Epithelial cell of proximal tubule (primary cell): ENCODE measurements at places on chromosomes 16 and 17. TPM values are rescaled to one million over a fixed set of nuclear protein-coding genes. Genes with fewer than 3 reads are reported as not detected.

DNA sequence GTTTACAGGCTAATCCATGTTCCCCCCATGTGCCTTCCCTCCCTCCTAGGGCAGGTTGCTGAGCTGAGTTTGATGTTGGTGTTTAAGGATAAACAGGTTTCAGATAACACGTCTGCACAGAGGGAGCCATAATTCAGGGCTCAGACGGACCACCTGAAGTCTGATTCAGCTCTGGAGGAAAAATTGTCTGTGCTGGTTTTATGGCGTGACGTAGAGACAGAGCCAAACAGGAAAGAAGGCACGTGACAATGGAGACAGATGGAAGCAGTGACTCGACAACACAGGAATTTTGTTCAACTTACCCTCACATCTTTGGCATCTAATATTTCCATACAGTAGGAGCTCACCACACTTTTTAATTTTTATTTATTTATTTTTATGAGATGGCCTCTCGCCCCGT is 10.7 kb upstream of the USP10 start:
- no peak for DNase-seq

DNA sequence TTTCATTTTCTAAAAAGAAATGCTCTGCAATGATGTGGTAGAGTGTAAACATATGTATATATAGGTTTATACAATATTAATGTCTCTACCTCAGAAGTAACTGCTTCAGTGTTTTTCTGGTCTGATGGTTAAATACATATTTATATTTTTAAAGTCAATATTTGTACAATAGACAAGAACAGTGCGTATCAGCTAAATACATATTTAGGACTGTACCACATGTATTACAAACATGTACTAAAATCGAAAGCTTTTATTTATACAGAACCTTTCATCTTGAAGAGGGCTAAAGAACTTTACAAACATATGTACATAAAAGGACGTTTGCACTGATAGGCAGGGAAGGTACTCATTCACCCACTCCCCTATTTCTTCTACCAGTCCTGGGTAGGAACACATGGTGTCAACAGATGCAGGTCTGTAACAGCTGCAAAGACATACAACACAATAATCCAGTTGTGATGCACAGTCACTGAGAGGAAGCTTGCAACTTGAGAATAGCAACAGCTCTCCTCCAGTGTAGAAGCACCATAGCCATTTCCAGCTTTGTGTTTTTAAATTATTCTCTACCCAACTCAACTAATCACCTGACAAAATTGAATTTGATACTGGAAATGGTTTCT is 206.9 kb upstream of the C17orf78 start:
- DNase-seq = no peak

GRCh38 chr17:50466371-50467113 is 2.1 kb downstream of the CHAD start:
- no peak for DNase-seq

GRCh38 chr17:77508047-77508715 is 367.4 kb downstream of the SEC14L1 start:
- no peak for DNase-seq

DNA sequence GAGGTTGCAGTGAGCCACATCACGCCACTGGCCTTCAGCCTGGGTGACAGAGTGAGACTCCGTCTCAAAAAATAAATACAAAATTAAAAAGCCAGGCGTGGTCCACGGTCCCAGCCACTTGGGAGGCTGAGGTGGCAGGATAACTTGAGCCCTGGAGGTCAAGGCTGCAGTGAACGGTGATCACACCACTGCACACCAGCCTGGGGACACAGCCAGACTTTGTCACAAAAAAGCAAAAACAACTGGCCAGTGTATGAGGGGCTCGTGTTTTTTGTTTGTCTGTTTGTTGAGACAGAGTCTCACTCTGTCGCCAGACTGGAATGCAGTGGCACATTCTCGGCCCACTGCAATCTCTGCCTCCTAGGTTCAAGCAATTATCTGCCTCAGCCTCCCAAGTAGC is 1.2 kb upstream of the UBB start:
- no peak for DNase-seq

- no peak for DNase-seq
These were observed 28.7 kb downstream of the MRM1 start for GRCh38 chr17:36629970-36630502.

- DNase-seq = no peak
These were observed 2.7 kb downstream of the ZP2 start for GRCh38 chr16:21208446-21209230.

GRCh38 chr17:32191306-32191705 is 49.0 kb downstream of the RHOT1 start:
- no peak for DNase-seq

DNA sequence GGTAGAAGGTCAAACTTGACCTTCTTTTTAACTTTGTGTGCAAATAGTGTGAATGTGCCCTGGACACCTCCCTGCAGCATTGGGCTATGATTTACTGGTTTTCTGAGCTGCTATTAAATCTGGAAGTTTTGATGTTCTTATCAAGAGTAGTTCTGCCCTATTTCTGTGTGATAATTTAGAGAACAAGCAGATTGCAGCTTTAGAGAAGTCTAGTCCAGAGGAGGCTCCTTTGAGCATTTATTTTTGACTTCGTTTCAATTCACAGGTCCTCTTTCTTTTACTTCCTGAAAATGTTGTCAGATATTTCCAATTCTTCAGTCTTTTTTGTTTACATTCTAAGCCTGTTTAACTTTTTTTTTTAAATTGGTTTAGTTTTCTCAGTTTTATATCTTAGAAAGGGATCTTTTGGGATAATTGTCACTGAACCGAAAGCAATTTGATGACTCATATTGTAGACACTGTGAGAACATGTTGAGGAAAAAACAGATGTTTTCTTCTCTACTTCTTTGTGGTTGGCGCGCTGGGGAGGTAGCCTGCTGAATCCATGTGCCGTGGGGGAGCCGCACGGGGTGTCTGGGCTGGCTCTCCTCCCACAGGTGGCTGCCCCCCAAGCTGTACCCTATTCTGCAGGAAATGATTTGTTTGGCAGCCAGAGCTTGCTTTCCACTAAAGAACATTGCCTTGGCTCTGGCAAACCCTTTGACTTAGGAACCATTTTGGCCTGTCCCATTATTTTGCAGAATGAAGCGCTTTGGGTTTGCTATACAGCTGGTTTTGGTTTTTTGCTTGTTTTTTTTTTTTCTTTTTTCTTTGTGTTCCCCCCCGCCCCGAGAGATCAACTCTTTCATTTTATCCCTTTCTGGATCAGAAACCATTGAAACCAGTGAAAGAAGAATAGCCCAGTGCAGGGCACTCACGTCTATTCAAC is 53.4 kb downstream of the MFSD11 start:
- DNase-seq = no peak

DNA sequence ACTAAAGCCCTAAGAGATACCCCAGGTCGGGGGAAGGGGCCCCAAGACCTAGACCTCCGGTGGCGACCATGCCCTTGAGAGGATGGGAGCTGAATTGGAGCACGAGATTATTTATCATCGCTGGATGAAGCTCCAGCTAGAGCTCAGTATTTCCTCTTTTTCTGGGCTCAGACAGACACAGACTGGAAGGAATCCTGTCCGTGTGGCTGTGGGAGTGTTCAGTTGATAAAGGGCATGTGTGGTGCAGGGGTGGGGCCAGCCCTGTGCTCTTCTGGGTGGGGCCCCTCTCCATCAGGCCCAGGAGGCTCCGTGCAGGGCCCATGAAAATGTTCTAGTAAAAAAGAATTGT is 6.3 kb upstream of the CBX4 start:
- no peak for DNase-seq

DNA sequence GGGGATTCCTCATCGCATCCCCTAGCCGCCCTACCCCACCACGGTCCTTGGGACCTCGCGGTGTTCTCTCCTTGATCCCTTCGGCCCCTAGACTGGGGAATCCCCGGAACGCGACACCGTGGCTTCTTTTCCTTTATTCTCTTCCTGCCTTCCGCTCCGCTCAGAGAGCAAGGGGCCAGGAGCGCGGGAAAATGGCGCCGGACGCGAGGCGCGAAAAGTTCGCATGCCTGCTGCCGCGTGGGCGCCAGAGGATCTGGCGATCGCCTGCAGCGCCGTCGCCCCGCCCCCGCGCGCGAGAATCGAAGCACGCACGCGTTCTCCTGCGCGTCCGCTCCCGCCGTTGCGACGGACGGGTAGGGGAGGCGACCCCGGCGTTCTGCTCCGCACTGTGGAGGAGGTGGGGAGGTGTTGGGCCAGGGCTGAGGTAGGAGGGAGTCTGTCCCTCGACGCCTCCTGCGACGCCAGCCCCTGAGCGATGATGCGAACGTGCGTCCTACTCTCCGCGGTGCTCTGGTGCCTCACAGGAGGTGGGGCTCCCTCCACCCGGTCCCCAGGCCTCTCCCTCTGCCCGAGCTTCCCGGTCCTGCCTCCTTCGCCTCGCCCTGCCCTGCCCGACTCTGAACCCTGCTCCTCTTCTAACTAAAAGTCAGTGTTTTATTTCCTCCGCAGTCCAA is at the start of gene ZPBP2:
ZPBP2 (plus strand) TSS at position 323 of the 674 bp plus-strand sequence; CDS start at position 476, 153 bp downstream.
- DNase-seq = no peak

- DNase-seq = no peak
These were observed 106.4 kb downstream of the IRX5 start for GRCh38 chr16:55037046-55037445.

GRCh38 chr16:86898386-86898785 is 320.0 kb downstream of the FOXL1 start:
- no peak for DNase-seq

DNA sequence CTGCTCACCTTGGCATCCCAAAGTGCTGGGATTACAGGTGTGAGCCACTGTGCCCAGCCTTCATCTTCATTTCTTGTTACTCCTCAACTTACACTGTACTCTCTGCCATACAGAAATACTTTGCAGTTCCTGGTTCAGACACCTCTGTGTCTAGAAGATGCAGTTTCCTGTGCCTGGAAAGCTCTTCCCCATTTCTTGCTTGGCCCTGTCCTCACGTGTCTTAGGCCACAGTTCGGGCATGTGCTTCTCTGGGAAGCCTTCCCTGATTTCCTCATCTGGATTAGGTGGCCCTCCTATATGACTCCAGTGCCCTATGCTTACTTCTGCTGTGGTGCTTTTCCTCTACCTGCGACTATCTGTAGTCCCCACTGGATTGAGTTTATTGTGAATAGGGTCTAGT is 26.5 kb upstream of the CDR2 start:
- no peak for DNase-seq

- DNase-seq = no peak
These were observed 18.8 kb upstream of the MMD start for GRCh38 chr17:55440391-55440790.

- peak; percentile 77 for DNase-seq
These were observed 14.7 kb downstream of the TNS4 start for GRCh38 chr17:40486522-40487370.

DNA sequence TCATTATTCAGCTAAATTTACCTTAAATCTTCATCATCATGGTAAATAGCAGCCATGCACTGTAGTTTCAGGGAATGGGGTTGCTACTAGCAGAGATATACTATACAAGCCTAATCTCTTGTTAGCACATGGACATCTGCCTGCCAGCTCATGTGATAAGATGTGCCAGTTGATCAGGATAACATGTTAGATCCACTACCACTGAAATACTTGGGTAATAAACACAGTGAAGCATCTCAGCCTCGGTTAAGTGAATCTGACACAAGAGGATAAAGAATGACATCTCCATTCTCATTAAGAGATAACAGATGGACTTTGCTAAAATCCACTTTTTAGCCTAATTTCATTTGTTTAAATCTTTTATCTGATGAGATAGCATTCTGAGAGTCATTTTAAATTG is 256.1 kb downstream of the CDH8 start:
- DNase-seq = no peak

GRCh38 chr17:75506888-75507287 is 8.4 kb downstream of the CASKIN2 start:
- no peak for DNase-seq

DNA sequence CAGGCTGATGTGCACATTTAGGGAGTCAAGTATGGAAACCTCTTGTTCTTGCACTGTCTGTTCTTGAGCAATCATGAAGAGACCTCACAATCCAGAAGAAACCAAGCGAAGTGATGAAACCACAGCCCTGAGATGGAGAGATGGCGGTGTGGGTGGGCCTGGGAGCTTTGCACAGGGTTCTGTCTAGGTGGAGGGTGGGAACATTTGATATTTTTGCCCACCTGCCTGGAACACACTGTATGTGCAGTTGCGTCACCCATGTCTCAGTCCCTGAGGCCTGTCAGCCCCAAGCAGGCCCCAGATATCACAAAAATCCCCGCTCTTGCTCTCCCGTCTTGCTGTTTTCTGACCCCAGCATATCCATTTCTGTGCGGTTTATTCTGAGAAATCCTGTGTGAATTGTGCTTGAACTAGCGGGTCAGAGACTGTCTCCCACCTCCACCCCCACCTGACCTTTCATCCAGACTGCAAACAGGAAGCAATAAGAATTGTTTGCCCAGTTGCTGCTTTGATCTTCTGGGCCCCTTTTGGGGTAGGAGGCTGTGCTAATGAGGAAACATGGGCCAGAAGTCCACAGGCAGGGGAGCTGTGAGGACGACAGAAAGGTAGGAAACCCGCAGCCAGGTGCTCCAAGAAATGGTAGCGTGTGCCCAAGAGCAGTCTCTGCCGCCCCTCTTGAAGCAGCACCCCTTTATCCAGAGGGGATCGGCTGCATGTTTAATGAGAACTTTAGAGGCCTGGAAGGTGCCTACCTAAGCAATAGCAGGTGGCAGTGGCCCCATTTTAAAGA is 183.8 kb downstream of the CCDC182 start:
- no peak for DNase-seq

DNA sequence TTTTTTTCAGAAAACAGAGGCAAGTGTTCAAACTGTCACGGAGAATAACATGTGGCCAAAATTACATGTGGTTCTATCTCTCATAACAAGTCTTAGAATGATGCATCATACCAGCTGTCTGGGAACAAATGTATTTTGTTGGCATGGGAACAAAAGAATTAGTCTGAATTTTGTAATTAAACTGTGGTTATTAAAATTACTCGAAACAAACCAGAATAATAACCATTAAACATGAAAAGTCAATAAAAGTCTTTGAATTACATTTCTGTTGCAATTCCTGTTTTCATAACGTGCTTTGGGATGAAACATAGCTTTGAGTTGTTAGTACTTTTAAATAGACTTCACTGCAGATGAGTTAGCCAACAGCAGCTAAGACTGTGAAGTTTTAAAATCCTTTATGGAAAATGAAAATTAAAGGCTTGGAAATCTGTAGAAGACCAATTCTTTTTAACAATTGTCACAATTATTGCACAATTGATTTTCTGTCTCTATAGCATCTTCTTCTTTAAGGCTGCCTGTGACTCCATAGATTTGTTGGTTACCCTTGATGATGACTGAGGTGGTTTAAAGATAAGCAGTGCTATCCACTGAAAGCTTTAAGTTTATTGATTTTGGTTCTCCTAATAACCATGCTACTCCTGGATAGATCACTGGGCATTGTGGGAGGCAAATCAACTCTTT is 117.9 kb upstream of the AXIN2 start:
- no peak for DNase-seq

The NTN3 gene
- 0.23 TPM in 1 of 2 replicates, not detected in the other for total RNA-seq

The PRKCA gene
- 6.7 and 10.3 TPM in 2 replicates for total RNA-seq

The CCDC78 gene
- total RNA-seq = 1.9 and 4.9 TPM in 2 replicates

The SLC16A11 gene
- not detected in 2 replicates for total RNA-seq

The MFAP4 gene
- total RNA-seq = not detected in 2 replicates

The NXPH3 gene
- total RNA-seq = 0.07 and 0.69 TPM in 2 replicates

The C1QL1 gene
- 0.22 TPM in 1 of 2 replicates, not detected in the other for total RNA-seq

The TP53TG3B gene
- total RNA-seq = not detected in 2 replicates

The TAT gene
- total RNA-seq = not detected in 2 replicates

The E4F1 gene
- total RNA-seq = 33.7 and 36.4 TPM in 2 replicates

The SKAP1 gene
- 1.5 and 11.4 TPM in 2 replicates for total RNA-seq

The MYH1 gene
- not detected in 2 replicates for total RNA-seq

The COASY gene
- total RNA-seq = 49.4 and 58.2 TPM in 2 replicates

The CLEC3A gene
- not detected in 2 replicates for total RNA-seq
